ENCODE measurements at places on chromosomes 7 and 10. TPM values are rescaled to one million over a fixed set of nuclear protein-coding genes. Genes with fewer than 3 reads are reported as not detected.

The LSM8 gene
- total RNA-seq: 46.7 TPM

The PBLD gene
- total RNA-seq: 1.1 TPM

- no peaks in the 10 kb centered on the region for H3K27me3 ChIP-seq
- H3K4me1 ChIP-seq: no peaks in the 10 kb centered on the region
- no peaks in the 10 kb centered on the region for H3K36me3 ChIP-seq
- H3K27ac ChIP-seq: no peak overlapping the region
- DNase-seq: no peak
Observed at GRCh38 chr7:137441451-137441850, 97.9 kb upstream of the PTN start.

GRCh38 chr10:94005050-94005449 lies 11.3 kb downstream of the PLCE1 start:
- no peak overlapping the region for H3K27ac ChIP-seq
- DNase-seq: no peak
- H3K4me3 ChIP-seq: no peak overlapping the region
- no peaks in the 10 kb centered on the region for H3K36me3 ChIP-seq
